ENCODE measurements at places on chromosomes 13 and 19.

DNA sequence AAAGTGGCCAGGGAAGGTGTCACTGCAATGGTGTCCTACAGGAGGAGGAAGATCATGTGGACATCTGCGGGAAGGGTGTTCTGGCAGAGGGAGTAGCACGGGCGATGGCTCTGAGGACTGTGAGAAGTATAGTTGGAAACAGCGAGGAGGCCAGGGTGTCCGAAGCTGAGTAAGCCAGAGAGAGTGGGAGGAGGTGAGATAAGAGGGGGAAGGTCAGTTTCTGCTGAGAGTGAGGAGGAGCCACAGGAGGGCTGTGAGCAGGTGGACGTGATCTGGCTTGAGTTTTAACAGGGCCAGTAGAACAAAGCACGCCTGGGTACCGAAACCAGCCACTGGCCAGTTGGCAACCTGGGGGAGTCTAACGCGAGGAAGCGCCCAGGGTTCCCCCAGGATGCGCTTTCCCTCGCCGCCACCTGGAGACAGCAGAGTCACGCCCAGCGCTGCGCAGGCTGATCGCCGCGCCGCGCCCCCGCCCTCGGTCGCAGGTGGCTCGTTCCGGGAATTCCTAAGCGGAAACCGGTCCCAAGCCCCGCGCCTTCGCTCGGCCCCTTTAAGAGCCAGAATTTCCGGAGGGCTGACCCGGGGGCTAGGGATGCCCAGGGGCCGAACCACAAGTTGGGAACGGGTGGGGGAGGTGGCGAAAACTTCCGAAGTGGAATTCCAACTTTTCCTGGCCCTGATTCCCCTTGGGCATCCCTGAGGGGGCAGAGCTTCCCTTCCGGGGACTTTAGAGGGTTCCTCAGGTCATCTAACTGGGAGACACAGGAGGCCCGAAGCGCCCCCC is 1.1 kb upstream of the LSR start:
- no peak for DNase-seq

DNA sequence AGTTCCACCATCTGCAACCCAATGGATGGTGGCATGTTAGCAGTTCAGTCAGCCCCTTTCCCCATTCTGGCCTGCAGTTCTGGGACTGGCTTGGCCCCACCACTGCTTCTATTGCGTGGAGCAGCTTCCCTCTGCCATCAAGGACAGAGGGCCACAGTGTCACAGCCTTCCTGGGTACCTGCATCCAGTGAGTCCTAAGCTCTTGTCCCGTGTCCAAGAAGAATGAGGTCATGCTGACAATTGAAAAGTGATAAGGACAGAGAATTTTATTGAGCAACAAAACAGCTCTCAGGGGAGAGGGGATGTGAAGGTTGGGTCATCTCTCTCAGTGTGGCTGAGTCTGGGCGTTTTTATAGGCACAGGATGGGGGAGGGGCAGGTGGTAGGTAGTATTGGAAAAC is 33.5 kb upstream of the SIN3B start:
- no peak for DNase-seq

DNA sequence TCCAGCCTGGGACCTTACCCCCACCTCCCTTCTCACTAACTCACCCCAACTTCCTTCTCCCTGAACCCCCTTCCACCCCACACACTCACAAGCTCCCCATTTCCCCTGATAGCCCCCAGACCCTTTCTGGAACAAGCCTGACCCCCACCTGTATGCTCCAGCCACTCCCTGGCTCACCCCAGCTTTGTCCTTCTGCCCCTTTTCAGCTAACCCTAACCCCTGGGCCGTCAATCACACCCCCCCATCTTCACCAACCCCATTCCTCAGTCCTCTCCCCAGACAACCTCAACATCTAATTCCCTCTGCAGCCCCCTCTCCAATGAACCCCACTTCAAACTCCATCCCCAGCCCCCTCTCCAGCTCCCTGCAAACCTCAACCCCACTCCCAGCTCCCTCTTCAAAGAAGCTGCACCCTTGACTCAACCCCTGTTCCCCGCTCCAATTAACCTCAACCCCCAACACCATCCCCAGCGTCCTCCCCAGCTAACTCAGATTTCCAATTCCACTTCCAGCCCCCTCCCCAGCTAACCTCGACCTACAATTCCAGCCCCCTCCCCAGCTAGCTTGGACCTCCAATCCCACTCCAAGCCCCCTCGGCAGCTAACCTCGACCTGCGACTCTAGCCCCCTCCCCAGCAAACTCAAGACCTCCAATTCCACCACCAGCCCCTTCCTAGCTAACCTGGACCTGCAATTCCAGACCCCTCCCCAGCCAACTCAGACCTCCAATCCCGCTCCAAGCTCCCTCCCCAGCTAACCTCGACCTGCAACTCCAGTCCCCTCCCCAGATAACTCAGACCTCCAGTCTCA is 929 bp downstream of the GNG7 start:
- DNase-seq = no peak

DNA sequence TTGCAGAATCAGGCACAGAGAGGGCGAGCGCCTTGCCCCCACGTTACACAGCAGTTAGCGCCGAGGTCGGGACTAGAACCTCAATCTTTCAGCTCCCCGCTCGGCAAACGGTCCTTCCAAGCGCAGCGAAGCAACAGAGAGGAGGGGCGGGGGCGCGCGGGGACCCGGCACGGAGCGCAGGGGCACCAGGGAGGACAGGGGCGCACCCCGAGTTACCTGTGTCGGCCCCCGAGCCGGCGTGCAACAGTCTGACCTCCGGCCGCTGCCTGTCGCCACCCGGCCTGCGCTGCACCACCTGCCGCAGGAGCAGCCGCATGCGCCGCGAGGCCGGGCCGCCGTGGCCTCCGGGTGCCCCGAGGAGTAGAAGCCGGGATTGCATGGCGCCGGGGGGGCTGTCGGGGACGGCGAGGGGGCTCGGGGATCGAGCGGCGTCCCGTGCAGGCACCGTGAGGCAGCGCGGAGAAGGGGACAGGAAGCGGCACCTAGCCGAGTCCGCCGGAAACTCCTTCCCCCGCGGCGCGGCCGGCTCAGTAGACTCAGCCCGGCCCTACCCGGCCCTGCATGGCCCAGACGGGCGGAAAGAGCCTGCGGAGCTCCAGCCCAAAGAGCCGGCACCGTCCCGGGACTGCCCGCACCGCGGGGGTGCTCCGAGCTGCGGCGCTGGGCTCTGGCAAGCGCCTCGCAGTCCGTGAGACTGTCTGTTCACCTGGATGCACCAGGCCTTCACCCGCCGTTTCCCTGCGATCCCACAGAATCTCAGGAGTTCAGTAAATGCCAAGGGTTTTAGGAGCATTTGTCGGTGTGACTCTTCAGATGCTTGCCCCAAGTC is at the start of gene VWA8:
VWA8 (minus strand) TSS at position 473 of the 829 bp plus-strand sequence; CDS start at position 379, 94 bp downstream.
- peak; percentile 43 for DNase-seq

DNA sequence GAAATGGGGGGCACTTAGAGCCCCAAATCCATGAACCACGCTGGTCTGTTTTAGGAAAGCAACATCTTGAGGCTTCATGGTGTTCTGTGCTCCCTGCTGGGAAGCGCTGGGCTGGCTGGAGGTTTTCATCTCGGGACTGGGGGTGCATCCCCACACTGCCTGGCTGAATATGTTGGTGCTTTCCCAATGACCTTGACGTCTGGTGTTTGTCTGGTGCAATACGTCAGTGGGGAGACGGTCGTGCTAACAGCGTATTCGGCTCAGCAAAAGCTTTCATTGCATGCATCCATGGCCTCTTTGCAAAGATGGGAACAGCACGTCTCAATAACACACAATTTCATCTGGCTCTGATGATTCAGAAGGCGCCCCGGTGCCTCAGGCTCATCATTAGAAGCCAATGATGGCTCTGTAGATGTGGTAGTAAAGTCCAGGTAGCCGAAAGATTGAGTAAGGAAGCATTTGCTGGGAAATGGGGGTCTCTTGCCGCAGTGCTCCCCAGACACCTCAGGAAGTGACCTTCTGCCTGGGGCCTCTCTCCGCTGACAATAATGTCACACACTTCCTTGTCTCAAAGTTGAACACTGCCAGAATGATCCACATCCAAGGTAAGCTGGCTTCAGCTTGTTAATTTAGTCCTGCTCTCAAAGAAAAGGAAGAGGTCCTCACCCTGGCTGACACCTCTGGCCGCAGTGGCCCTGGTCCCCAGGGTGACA is 97.7 kb downstream of the ING1 start:
- no peak for DNase-seq

- DNase-seq = no peak
These were observed 18.9 kb downstream of the MBNL2 start for GRCh38 chr13:97240788-97241734.

- DNase-seq = no peak
These were observed 11.3 kb upstream of the FFAR2 start for GRCh38 chr19:35436477-35437405.

GRCh38 chr13:33554919-33555791 is 262.8 kb upstream of the RFC3 start:
- no peak for DNase-seq

GRCh38 chr19:45139286-45140143 is 21.3 kb downstream of the NKPD1 start:
- DNase-seq = no peak

- no peak for DNase-seq
These were observed at the start of gene TOMM40 for GRCh38 chr19:44891016-44891882. TOMM40 (plus strand) TSS chr19:44891254; CDS start chr19:44891416, 162 bp downstream.

- no peak for DNase-seq
These were observed 607 bp downstream of the PLEKHJ1 start for GRCh38 chr19:2235381-2236063.

GRCh38 chr13:111662451-111662850 is 342.0 kb downstream of the TEX29 start:
- no peak for DNase-seq

DNA sequence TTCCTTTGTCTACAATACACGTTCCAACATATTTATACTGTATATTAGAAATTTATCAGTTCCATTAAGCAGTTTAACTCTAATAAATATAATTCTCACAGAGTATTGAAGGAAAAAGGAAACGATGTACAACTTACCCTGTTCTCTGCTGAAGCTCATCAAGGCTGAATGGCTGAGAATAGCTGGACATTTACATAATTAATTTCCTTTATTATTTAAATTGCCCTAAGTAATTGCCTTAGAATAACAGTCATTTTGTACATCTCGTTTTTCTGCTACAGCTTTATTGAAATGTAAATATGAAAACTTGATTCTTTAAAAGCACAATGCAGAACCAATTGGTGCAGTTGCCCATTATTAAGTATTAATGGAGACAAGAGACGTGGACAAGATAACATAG is 648.3 kb upstream of the ATXN8OS start:
- DNase-seq = no peak

GRCh38 chr13:78836238-78836784 is 177.4 kb upstream of the OBI1 start:
- DNase-seq = no peak

GRCh38 chr19:46388311-46389095 is 24.9 kb downstream of the CCDC8 start:
- DNase-seq = no peak

GRCh38 chr19:7926021-7926726 is at the start of gene CTXN1:
CTXN1 (minus strand) TSS chr19:7926135; CDS start chr19:7925538, 597 bp downstream.
- DNase-seq = peak; percentile 45

GRCh38 chr19:33302175-33302973 is at the start of gene CEBPA:
CEBPA (minus strand) TSS chr19:33302534; CDS start chr19:33302414, 120 bp downstream.
- DNase-seq = peak; percentile 60

DNA sequence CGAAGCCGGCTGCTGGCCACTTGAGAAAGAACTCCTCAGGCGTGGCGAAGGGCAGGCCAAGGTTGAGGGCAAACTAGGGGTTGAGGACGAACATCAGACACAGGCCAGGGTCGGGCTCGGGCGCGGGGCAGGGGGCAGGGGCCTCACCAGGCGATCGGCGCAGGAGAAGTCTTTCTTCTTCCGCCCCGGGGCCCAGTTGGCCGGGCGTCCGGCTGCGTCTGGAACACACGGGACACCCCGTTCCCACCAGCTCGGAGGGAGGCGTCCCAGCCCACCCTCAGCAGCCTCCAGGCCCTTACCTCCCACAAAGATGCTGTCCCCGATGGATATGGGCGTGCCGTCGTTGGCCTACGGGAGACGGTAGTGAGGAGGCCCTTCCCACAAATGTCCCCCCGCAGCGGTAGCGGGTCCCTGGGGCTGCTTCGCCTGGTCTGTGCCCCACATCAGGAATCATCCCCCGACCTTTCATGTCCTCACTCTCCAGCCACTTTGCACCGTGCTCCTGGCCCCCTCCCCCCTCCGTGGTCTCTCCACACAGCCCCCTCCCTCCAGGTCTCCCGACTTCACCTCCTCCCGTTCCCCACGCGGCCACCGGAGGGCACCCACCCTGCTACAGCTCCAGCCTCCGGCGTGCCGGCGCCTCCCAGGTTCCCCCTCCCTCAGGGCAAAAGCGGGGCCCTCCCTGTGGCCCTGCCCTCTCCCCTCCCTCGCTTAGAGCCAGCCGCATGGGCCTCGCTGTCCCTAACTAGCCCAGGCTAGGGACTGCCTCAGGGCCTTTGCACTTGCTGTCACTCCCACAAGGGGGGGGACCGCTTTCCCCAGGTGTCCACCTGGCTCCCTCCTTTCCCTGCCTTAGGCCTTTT is 4.8 kb downstream of the PNKP start:
- no peak for DNase-seq

DNA sequence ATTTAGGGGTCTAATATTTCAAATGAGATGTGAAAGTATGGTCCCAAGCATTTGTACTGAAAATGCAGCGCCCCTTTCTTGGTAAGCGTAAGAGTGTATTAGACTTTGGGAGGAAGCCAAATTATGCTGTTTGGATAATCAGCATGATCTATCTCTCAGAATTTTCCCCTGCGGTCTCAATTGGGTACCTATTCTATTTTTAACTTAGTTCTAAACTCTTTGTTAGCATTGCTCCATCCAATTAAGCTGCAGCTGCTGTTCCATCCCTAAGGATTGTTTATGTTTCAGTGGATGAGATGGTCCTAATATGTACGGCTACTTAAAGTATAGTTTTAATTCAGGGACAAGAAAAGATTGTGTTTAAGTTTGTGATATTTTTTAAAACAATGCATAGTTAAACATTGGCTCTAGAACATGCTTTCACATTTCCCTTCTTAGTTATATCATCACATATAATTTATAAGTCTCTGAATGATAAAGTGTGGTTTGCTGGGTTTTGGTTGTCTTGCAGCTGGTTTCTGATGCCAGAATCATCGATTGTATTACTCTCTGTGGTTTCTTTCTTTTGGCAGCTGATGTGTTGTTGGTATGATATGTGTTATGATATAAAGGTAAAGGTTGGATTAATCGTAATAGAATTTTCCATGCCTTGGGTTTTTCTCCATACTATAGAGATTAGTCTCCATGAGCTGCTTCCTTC is 15.0 kb downstream of the POLR1D start:
- DNase-seq = no peak

DNA sequence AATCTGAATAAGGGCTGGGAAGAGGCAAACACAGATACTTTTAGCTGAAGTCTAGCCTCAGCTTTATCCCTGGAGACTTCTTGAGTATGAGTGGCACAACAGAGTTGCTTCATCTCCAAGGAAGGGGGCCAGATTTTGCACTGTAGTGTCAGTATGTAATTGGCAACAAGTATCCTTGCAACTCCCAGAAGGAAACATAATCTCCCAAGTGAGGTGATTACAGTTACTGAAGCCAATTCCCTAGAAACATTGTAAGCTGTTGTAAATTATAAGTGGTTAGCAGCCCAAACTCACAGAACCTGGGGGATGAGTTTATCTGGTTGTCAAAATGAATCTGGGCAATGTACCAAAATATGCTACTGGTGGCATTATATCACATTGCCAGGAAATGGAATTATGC is 2065.7 kb upstream of the PCDH20 start:
- no peak for DNase-seq

Data from anterior cingulate cortex (tissue), 58 donors.